Stimulated activated CD4-positive, alpha-beta T cell treated with anti-CD3 and anti-CD28 coated beads, Interleukin-4, amount 100 ng/mL, for 48 hours (primary cell): ENCODE measurements at places on chromosomes 2 and 18.

DNA sequence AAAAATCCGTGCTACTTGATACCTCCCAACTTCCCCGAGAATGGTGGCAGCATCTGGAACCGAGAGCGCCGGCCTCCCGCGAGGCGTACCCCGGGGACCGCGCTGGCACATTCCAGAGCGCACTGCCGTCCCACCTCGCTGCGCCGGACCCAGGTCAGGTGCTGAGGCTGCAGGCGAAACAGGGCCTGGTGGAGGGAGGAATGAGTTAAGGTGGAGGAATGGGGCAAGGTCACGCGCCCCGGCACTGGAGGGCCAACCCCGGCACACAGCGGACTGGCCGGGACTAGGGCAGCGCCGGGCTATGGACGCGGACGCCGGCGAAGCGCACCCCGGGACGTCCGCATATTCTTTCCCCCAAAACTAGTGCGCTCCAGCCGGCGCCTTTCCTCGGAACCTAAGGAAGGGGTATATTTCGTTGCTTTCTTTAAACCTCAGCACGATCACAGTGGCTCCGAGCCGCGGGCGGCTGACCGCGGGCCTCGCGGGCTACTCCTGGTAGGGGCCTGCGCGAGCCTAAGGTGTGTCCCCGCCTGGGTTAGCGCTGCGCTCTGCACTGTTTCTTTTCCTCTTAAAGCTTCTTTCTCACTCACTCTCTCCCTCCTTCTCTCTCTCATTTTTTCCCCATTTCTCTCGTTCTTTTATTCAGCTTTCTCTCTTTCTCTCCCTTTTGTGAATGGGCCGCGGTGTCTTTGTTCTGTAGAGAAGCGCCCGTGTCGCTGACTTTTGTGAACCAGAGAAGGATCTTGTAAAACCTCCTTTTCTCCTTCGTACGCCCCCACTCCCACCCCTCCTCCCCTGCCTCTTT is 2.1 kb upstream of the OTX1 start:
- no peak for DNase-seq

GRCh38 chr18:34261865-34262780 is 37.4 kb upstream of the NOL4 start:
- no peak for DNase-seq

DNA sequence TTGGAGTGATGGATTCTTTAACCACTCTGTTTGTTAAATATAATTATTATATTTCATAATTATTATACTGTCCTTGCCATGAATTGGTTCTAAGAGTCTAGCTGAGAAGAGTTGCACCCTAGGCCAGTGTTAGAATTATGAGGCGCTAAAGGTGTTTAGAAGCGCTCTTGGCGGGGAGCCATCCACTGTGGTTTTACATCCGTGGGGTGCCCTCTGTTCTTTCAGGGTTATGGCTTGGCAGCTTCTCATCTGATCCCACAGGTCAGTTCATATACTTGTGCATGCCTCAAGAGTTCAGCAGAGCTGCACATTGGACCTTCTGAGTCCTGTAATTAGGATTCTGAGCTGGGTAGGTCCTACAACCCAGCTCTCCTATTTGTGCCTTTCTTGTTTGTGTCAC is 9.1 kb downstream of the ASAP2 start:
- no peak for DNase-seq

DNA sequence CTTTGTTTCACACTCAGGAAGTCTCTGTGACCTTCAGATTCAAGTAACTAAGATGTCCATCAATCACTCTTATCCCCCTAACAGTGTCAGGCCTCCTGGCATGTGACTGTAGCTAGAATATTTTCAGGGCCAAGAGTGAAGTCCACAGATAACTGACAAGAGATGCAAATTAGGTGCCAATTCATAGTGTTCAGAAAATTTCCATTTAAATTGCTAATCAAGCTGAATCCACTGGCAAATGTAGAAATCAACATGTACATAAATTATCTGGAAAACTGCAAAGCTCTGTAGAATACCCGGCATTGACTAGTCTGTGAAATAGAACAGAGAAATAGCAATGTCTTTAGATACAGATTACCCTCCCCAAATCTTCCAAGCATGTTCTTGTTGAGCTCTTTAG is 38.6 kb upstream of the ARL4C start:
- no peak for DNase-seq
